Tibial nerve (tissue), 4 donors: ENCODE measurements at places on chromosomes 6 and 20. TPM values are rescaled to one million over a fixed set of nuclear protein-coding genes. Genes with fewer than 3 reads are reported as not detected.

- no peak for DNase-seq
- H3K4me3 ChIP-seq = no peak overlapping the region
- peaks cover 2% of the 10 kb centered on the region for H3K36me3 ChIP-seq
- no peak overlapping the region for H3K27ac ChIP-seq
- H3K4me1 ChIP-seq = no peaks in the 10 kb centered on the region
- no peaks in the 10 kb centered on the region for H3K27me3 ChIP-seq
These were observed 88.8 kb downstream of the ATP9A start for GRCh38 chr20:51679254-51679921.

DNA sequence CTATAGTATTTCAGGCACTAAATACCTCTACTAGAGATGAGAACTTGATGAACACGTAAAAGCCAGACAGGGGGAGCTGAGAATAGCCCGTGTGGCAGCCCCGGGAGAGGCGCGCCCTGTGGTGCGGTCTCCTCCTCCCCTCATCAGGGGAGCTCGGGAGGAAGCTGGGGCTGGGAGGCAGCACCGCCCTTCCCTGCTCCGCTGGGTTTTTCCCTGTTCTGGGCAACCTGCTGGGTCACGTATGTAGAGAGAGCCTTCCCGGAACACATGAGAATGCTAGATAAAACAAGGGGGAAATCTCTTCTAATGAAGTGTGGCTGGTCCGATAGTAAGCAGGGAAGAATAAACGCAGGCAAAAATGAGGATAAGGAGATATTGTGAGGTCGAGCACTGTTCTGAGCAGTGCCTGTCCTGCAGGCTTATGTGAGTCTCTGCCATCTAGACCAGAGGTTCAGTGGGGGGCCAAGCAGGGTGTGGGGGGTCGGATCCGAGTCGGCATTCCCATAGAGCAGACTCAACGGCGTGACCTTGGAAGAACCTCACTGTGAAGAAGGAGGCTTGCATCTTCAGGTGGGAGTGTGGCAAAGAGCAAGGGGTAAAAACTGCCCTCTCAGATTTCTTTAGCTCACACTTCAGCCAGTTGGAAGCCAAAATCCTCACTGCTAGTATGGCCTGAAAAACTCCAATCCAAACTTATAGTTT, 13.4 kb upstream of the RPS6KA2 start:
- peak overlapping the region; percentile 3 for H3K4me3 ChIP-seq
- no peaks in the 10 kb centered on the region for H3K36me3 ChIP-seq
- no peak overlapping the region for H3K27ac ChIP-seq
- no peak for DNase-seq
- peaks cover 5% of the 10 kb centered on the region for H3K4me1 ChIP-seq
- H3K27me3 ChIP-seq = peaks cover 4% of the 10 kb centered on the region

GRCh38 chr6:96276305-96276704, 245.3 kb upstream of the UFL1 start:
- H3K4me3 ChIP-seq = no peak overlapping the region
- no peaks in the 10 kb centered on the region for H3K27me3 ChIP-seq
- H3K36me3 ChIP-seq = no peaks in the 10 kb centered on the region
- DNase-seq = no peak
- no peak overlapping the region for H3K27ac ChIP-seq

The GSTA3 gene
- total RNA-seq = not detected

The BTN1A1 gene
- total RNA-seq = not detected

DNA sequence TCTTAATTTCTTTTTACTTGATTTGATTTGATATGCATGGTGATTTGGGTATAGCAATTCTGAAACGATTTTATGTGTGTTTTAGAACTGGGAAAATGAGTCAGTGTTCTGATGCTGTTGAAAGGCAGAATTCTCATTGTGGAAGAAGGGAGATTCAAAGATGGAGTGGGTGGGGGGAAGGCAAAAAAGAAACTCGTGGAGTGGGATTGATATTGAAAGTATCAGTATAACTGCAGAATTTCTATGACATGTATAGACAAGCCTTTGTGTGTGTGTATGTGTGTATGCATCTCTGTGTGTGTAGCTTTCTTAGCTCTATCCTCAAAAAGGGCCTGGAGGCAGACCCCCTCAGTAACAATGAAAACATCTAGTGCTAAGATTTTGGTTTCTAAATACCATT, 184.3 kb upstream of the OLIG3 start:
- no peaks in the 10 kb centered on the region for H3K4me1 ChIP-seq
- no peaks in the 10 kb centered on the region for H3K36me3 ChIP-seq
- DNase-seq = no peak
- H3K27ac ChIP-seq = no peak overlapping the region
- no peak overlapping the region for H3K4me3 ChIP-seq
- H3K27me3 ChIP-seq = no peaks in the 10 kb centered on the region
